Glutamatergic neuron (in vitro differentiated cells): ENCODE measurements at places on chromosomes 3 and 15. TPM values are rescaled to one million over a fixed set of nuclear protein-coding genes. Genes with fewer than 3 reads are reported as not detected.
A peak's percentile ranks its signal among the peaks of the same experiment; 100 is the strongest.

PLCH1 gene
- total RNA-seq = 1.1 TPM

GPR87 gene
- total RNA-seq = not detected

TPRG1 gene
- 1.3 TPM for total RNA-seq

- H3K36me3 ChIP-seq = no peaks in the 10 kb centered on the region
- peaks cover 2% of the 10 kb centered on the region for H3K4me1 ChIP-seq
- H3K27ac ChIP-seq = no peak overlapping the region
These were observed 157.3 kb upstream of the SMAD3 start for GRCh38 chr15:66907826-66908743.

GRCh38 chr15:83039206-83039605 is 27.8 kb upstream of the C15orf40 start:
- no peaks in the 10 kb centered on the region for H3K27me3 ChIP-seq
- H3K27ac ChIP-seq = no peak overlapping the region
- peaks cover 5% of the 10 kb centered on the region for H3K36me3 ChIP-seq
- H3K4me3 ChIP-seq = no peak overlapping the region

MYZAP gene
- not detected for total RNA-seq

GRCh38 chr15:87578776-87579175 is 677.8 kb downstream of the NTRK3 start:
- no peak overlapping the region for H3K27ac ChIP-seq
- H3K27me3 ChIP-seq = no peaks in the 10 kb centered on the region
- no peaks in the 10 kb centered on the region for H3K36me3 ChIP-seq
- no peak for DNase-seq

DNA sequence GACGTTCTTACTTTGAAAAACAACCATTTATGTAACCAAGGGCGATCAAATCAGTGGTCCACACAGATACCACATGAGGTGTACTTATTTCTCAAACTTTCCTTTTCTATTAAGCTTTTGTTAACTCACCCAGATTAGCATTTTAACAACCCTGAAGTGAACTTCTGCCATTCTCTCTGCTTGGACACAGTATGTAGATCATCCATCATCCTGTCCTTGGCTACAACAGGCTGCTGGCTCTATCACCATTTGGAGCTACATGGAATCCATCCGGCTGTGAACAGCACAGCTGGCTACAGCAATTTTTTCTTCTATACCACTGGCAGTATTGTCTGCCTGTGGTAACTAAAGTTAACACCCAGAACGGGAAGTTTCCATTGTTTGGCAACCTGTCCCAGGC is 4.4 kb downstream of the SEMA6D start:
- no peak for DNase-seq
- peak overlapping the region; percentile 94 for H3K4me3 ChIP-seq
- peaks cover 21% of the 10 kb centered on the region for H3K27me3 ChIP-seq
- H3K27ac ChIP-seq = no peak overlapping the region
- H3K36me3 ChIP-seq = peaks cover 4% of the 10 kb centered on the region
- H3K4me1 ChIP-seq = peaks cover 52% of the 10 kb centered on the region

GOLGA6B gene
- total RNA-seq = not detected

CPA3 gene
- not detected for total RNA-seq

DNA sequence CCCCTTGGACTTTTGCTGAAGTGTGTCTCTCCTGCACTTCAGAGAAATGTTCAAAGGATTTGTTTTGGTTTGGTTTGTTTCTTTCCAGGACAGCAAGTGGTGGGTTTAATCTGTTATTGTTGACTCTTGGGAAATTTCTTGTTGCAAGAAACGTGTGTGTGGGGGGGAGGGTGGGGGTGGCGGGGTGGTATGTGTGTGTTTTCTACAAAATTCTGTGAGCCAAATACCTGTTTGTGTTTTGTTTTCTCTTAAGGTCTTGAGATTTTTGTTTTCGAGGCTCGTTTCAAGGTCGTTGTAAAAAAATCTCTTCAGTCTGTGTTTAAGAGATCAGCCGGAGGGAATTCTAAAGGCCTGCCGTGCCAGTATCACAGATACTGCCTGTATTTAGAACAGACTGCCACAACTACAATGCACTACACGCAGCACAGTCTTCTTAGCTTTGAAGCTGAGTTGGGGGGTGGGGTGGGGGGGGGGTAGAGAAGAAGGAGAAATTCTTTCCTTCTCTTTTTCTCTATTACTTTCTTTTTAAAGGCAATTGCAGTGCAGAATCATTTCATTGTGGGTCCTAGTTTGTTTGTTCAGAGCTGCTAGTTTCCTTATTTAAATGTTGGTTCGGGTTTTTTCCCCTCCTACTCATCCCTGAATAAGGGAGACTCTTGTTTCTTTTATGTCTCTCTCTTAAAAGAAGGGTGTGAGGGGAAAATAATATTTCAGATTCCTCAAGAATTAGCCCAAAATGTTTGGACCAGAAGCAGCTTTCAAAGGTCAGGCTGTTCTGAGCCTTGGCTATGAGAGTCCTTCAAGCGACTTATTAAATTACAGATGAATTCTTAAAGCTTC is 1.4 kb upstream of the BCL6 start:
- peak overlapping the region; percentile 99 for H3K4me3 ChIP-seq
- peaks cover 19% of the 10 kb centered on the region for H3K27me3 ChIP-seq
- H3K4me1 ChIP-seq = peaks cover 28% of the 10 kb centered on the region
- no peaks in the 10 kb centered on the region for H3K36me3 ChIP-seq
- no peak for DNase-seq

GRCh38 chr3:159532577-159532976 is 456.1 kb upstream of the IL12A start:
- H3K4me3 ChIP-seq = no peak overlapping the region
- no peaks in the 10 kb centered on the region for H3K36me3 ChIP-seq
- no peaks in the 10 kb centered on the region for H3K4me1 ChIP-seq
- H3K27me3 ChIP-seq = no peaks in the 10 kb centered on the region
- H3K27ac ChIP-seq = no peak overlapping the region

SERPINI1 gene
- 66.2 TPM for total RNA-seq

KNG1 gene
- not detected for total RNA-seq

PDE8A gene
- total RNA-seq = 5.7 TPM

GRCh38 chr15:92056875-92057274 is 203.4 kb downstream of the SLCO3A1 start:
- H3K36me3 ChIP-seq = no peaks in the 10 kb centered on the region
- H3K4me1 ChIP-seq = peaks cover 19% of the 10 kb centered on the region
- no peak overlapping the region for H3K27ac ChIP-seq
- no peak overlapping the region for H3K4me3 ChIP-seq

DNA sequence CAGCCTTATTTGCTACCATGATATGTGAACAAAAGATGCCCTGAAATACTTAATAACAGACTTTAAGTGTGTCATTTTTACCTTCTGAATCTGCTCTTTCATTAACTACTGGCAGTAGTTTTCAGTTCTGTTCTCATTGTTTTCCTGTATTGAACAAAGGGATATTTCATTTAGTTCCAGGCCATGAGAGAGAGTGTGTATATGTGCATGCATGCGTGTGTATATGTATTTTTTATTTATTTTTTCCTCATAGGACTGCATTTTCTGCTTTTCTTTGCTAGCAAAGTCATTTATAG is 46.8 kb upstream of the CRTC3 start:
- H3K27me3 ChIP-seq = peaks cover 2% of the 10 kb centered on the region
- DNase-seq = no peak
- no peaks in the 10 kb centered on the region for H3K4me1 ChIP-seq
- H3K36me3 ChIP-seq = no peaks in the 10 kb centered on the region

KLHL6 gene
- not detected for total RNA-seq

GRCh38 chr3:105647047-105647446 is 221.8 kb downstream of the CBLB start:
- H3K27me3 ChIP-seq = peaks cover 2% of the 10 kb centered on the region
- no peaks in the 10 kb centered on the region for H3K36me3 ChIP-seq
- DNase-seq = no peak
- no peaks in the 10 kb centered on the region for H3K4me1 ChIP-seq
- no peak overlapping the region for H3K4me3 ChIP-seq

DNA sequence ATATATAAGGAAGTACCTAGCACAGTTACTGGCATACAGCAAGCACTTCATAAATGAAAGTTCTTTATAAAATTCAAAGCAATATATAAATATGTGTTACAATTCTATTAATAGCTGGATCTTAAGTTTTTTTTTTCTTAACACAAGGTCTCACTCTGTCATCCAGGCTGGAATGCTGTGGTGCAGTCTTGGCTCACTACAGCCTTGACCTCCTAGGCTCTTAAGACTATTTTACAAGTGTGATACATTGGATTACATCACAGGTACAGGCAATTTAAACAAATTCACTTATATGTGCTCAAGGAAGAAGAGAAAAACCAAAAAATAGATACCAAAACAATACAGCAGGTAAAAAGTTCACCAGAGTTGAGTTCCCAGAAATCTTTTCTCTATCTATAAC is 60.6 kb downstream of the ZNF280D start:
- DNase-seq = no peak
- H3K4me1 ChIP-seq = no peaks in the 10 kb centered on the region
- no peak overlapping the region for H3K4me3 ChIP-seq
- no peaks in the 10 kb centered on the region for H3K36me3 ChIP-seq
- H3K27ac ChIP-seq = no peak overlapping the region

DNA sequence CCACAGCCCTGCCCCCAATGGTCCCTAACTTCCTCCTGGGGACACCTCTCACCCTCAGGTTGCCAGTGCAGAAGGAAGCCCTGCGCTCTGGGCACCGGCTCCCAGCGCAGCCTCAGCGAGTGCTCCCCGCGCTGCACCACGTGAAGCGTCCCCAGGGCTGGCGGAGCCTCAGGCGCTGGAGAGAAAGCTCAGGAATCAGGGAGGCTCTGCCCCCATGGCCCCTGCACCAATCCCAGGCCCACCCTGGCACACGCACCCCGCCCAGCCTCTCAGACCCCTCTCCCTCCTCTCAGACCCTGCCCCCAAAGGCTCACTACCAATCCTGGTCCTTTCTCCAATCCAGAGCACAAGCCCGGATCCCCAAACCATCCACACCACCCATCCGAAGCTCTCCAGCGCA is 6.9 kb downstream of the COL7A1 start:
- no peaks in the 10 kb centered on the region for H3K36me3 ChIP-seq
- peaks cover 13% of the 10 kb centered on the region for H3K27me3 ChIP-seq
- no peak overlapping the region for H3K27ac ChIP-seq
- H3K4me3 ChIP-seq = no peak overlapping the region
- no peaks in the 10 kb centered on the region for H3K4me1 ChIP-seq

DUOX2 gene
- total RNA-seq = not detected

- DNase-seq = no peak
- no peak overlapping the region for H3K27ac ChIP-seq
- no peaks in the 10 kb centered on the region for H3K4me1 ChIP-seq
- no peaks in the 10 kb centered on the region for H3K27me3 ChIP-seq
- no peak overlapping the region for H3K4me3 ChIP-seq
These were observed 75.1 kb downstream of the DOCK3 start for GRCh38 chr3:50749822-50750221.

GRCh38 chr3:151372063-151372820 is 12.3 kb downstream of the P2RY12 start:
- H3K4me3 ChIP-seq = no peak overlapping the region
- no peak for DNase-seq
- H3K27ac ChIP-seq = no peak overlapping the region
- no peaks in the 10 kb centered on the region for H3K4me1 ChIP-seq
- H3K36me3 ChIP-seq = no peaks in the 10 kb centered on the region
- no peaks in the 10 kb centered on the region for H3K27me3 ChIP-seq

PLSCR5 gene
- not detected for total RNA-seq

- no peak overlapping the region for H3K4me3 ChIP-seq
- DNase-seq = no peak
- H3K4me1 ChIP-seq = no peaks in the 10 kb centered on the region
- no peak overlapping the region for H3K27ac ChIP-seq
These were observed 11.2 kb upstream of the SCAPER start for GRCh38 chr15:76916369-76916768.

EPHB1 gene
- total RNA-seq = 16.3 TPM

GUCA1C gene
- not detected for total RNA-seq

- no peak overlapping the region for H3K27ac ChIP-seq
- H3K27me3 ChIP-seq = peaks cover 2% of the 10 kb centered on the region
- peaks cover 7% of the 10 kb centered on the region for H3K36me3 ChIP-seq
These were observed 194.2 kb downstream of the UACA start for GRCh38 chr15:70569091-70569713.

- H3K4me3 ChIP-seq = no peak overlapping the region
- DNase-seq = no peak
- no peaks in the 10 kb centered on the region for H3K4me1 ChIP-seq
- peaks cover 6% of the 10 kb centered on the region for H3K36me3 ChIP-seq
These were observed 12.3 kb downstream of the ZNF860 start for GRCh38 chr3:31993843-31994242.

NAA80 gene
- 13.3 TPM for total RNA-seq
